ENCODE measurements at places on chromosomes 16 and 17. TPM values are rescaled to one million over a fixed set of nuclear protein-coding genes. Genes with fewer than 3 reads are reported as not detected.
A peak's percentile ranks its signal among the peaks of the same experiment; 100 is the strongest.

DNA sequence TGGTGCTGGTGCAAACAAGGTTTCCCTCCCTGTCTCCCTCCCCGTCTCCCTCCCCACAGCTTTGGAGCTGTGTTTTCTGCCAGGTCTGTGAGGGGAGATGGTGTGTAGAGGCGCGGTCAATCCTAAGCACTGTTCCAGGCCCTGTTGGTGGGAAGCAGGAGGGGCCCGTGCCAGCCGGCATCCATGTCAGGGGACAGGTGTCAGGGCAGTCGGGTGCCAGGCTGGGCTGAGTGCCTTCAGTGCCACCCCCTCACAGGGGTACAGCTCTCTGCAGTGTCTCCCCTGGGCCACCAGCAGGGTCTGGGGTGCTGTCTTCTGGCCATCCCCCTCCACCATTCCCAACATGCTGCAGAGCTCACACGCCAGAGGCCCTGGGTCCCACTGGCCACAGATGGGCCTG, 73.6 kb downstream of the KLHDC4 start:
- no peak for DNase-seq

DNA sequence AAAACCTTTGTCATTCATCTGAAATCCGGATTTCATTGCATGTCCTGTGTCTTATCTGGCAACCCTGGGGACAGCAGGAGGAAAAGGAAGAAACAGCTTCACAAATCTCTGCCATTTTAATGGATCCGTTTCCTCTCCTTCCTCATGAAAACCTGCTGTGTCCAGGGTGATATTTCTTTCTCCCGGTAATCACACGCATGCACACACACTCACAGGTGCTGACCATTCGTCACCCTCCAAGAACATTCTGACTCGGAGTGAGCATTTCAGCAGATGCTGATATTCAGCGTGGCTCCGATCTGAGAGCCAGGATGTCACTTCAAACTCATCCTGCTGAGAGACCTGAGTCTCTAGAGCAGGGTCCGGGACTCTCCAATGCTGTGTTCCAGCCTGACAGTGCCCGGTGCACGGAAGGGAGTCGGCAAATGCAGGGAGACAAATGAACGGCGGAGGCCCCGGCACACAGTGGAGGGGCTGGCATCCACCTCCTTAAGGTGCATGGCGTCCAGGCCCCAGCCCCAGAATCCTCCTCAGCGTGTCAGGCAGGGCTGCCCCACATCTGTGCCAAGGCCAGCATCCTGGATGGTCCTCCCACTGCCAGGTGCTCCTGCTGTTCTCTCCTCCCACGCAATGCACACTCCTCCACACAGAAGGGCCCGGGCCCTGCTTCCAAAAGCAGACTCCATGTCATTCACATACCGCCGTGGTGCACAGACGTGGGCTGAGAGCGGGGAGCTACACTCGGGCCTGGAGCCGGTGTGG, 70.7 kb downstream of the RBFOX3 start:
- DNase-seq: no peak

GRCh38 chr17:48830840-48831548, at the start of gene CALCOCO2:
TSS of gene CALCOCO2 (plus strand) at chr17:48831035. CDS start at chr17:48841708, 10,673 bp downstream.
- DNase-seq: peak; percentile 91

DNA sequence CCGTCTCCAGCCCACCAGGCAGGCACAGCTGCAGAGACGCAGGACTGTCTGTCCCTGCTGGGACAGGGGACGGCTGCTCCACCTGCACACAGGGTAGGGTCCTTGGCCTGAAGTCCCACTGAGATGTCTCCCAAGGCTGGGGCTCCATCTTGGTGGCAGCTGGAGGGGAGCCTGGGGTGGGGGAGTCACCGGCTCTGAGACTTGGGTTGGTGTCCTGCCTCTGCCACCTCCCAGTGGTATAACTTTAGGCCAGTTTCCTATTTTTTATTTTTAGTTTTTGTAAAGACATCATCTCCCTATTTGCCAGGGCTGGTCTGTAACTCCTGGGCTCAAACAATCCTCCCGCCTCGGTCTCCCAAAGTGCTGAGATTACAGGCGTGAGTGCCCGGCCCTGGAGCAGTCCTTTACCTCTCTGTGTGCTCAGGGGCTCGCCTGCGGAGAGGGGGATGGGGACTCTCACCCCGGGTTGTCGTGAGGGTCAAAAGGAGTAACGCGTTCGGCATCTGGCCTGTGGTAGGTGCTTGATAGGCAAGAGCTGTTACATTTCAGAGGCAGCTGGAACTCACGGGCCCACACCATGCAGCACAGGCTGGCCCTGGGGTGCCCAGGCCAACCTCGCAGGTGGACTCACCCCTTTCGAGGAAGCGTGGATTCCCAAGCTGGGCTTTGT, 46.6 kb upstream of the DOC2B start:
- DNase-seq: no peak

Gene CCDC78
- 20.8 TPM for total RNA-seq

DNA sequence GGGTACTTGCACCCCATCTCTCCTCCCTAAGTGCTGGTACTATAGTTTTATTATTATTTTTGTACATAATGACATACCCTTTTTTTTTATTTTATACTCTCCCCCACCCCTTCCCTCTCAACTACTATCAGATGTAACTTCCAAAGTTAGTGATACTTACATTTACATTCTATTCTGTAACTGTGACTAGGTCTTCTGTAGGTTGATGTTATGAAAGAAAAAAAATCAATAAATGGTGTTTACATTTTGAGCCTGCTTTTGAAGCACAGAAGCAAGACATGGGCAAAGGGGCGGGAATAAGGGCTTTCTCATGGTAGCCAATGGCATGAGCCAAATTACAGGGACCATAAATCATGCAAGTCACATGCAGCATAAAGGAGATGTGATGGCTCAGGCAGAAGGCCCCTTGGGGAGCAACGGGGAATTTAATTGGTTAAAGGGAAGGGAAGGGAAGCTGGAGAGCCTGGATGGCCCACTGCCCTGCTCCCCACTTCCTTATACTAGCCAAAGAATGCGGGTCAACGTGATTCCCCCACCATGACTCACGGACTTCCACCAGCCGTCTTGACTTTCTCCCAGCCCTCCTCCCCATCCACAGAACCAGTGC, 2.4 kb upstream of the ACSF2 start:
- no peak for DNase-seq
